ENCODE measurements at places on chromosomes 1 and 21.

DNA sequence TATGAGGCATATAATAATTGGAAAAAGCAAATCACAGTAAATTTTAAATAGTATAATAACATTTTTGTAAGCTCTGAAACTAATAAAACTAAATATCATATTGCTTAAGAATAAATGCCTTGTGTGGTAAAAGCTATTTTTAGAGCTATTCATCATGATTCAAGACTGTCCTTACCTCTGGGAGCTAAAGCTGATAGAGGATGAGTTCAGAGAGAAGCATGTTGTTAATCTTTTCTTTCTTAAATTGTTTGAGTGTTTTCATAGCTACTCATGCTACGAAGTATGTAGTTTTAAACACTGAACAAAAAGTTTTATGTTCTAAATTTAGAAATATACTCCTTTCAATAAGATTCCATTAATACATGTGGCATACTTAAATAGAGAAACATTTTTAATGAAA lies 30.5 kb downstream of the IFI16 start:
- DNase-seq, result no peak
- H3K4me3 ChIP-seq, result no peak overlapping the region
- H3K27ac ChIP-seq, result no peak overlapping the region
- H3K27me3 ChIP-seq, result no peaks in the 10 kb centered on the region
- H3K36me3 ChIP-seq, result peaks cover 77% of the 10 kb centered on the region
- peaks cover 43% of the 10 kb centered on the region for H3K4me1 ChIP-seq

GRCh38 chr1:7888248-7889081 lies 35.6 kb upstream of the UTS2 start:
- DNase-seq, result no peak
- H3K4me1 ChIP-seq, result no peaks in the 10 kb centered on the region
- peaks cover 30% of the 10 kb centered on the region for H3K27me3 ChIP-seq

GRCh38 chr1:5748286-5749225 lies 243.7 kb downstream of the NPHP4 start:
- no peaks in the 10 kb centered on the region for H3K36me3 ChIP-seq
- H3K27me3 ChIP-seq, result peaks cover 3% of the 10 kb centered on the region
- H3K4me1 ChIP-seq, result no peaks in the 10 kb centered on the region
- H3K27ac ChIP-seq, result no peak overlapping the region
- no peak overlapping the region for H3K4me3 ChIP-seq
- DNase-seq, result no peak

- peaks cover 2% of the 10 kb centered on the region for H3K36me3 ChIP-seq
- no peak overlapping the region for H3K27ac ChIP-seq
- no peak overlapping the region for H3K4me3 ChIP-seq
- H3K27me3 ChIP-seq, result no peaks in the 10 kb centered on the region
- no peak for DNase-seq
- peaks cover 25% of the 10 kb centered on the region for H3K4me1 ChIP-seq
Observed at GRCh38 chr1:183512450-183512849, 40.2 kb downstream of the SMG7 start.

- H3K4me3 ChIP-seq, result no peak overlapping the region
- H3K4me1 ChIP-seq, result no peaks in the 10 kb centered on the region
- H3K36me3 ChIP-seq, result no peaks in the 10 kb centered on the region
- no peak overlapping the region for H3K27ac ChIP-seq
Observed at GRCh38 chr1:241090798-241091197, 266.2 kb downstream of the RGS7 start.

DNA sequence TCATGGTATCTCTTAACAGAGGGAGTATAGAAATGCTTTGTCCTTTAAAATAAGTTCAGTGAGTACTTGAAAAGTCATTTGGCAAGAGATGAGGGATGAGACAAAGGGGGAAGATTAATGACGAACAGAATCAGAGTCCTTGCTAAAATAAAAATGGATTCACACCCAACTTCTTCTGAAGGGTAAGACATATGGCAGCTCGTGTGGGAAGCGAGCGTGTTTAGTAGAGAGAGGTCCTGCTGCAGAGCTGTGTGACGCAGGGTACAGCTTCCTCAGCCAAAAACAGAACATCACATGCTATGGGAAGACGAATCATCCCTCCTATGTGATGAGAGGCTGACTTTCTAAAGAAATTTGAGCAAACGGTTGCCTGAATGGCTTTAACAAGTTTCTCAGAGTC lies 158.5 kb upstream of the LMO4 start:
- no peak overlapping the region for H3K4me3 ChIP-seq
- H3K4me1 ChIP-seq, result no peaks in the 10 kb centered on the region
- peaks cover 39% of the 10 kb centered on the region for H3K27me3 ChIP-seq
- no peak for DNase-seq
- no peak overlapping the region for H3K27ac ChIP-seq

GRCh38 chr1:225250432-225250831 lies 177.4 kb downstream of the LBR start:
- peaks cover 4% of the 10 kb centered on the region for H3K27me3 ChIP-seq
- H3K36me3 ChIP-seq, result no peaks in the 10 kb centered on the region
- H3K27ac ChIP-seq, result no peak overlapping the region
- no peak overlapping the region for H3K4me3 ChIP-seq
- DNase-seq, result no peak
- H3K4me1 ChIP-seq, result no peaks in the 10 kb centered on the region

- DNase-seq, result peak; percentile 62
- no peak overlapping the region for H3K4me3 ChIP-seq
- H3K36me3 ChIP-seq, result peaks cover 11% of the 10 kb centered on the region
- peaks cover 28% of the 10 kb centered on the region for H3K4me1 ChIP-seq
Observed at GRCh38 chr1:227729881-227730629, 5.0 kb downstream of the JMJD4 start.

- H3K4me1 ChIP-seq, result peaks cover 45% of the 10 kb centered on the region
- H3K27me3 ChIP-seq, result peaks cover 2% of the 10 kb centered on the region
- H3K27ac ChIP-seq, result peak overlapping the region; percentile 96
- peak overlapping the region; percentile 92 for H3K4me3 ChIP-seq
- DNase-seq, result no peak
Observed at GRCh38 chr1:27322569-27323240, 742 bp downstream of the TMEM222 start.

DNA sequence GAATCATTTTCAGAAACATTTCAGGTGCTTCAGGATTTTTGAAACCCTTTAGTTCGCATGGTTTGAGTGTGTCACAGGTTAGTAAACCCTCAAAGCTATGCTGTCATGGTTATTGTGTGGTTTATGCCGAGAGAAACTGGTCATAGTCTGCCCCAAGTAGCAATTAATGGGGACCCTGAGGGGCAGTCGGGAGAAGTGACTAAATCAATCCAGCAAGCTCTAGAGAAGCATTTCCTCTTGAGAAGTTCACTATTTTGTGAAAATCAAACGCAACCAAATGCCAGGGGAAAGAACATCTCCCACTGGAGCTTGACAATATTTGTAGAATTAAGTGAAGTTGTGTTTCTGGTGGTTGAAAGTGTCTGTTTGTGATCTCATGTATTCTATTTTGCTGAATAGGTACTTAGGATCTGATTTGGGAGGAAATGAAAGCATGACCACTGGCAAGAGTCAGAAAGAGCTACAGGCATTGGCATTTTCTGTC lies 63.0 kb upstream of the BACH1 start:
- no peak overlapping the region for H3K4me3 ChIP-seq
- H3K36me3 ChIP-seq, result no peaks in the 10 kb centered on the region
- H3K27me3 ChIP-seq, result peaks cover 63% of the 10 kb centered on the region
- no peak for DNase-seq
- no peak overlapping the region for H3K27ac ChIP-seq

DNA sequence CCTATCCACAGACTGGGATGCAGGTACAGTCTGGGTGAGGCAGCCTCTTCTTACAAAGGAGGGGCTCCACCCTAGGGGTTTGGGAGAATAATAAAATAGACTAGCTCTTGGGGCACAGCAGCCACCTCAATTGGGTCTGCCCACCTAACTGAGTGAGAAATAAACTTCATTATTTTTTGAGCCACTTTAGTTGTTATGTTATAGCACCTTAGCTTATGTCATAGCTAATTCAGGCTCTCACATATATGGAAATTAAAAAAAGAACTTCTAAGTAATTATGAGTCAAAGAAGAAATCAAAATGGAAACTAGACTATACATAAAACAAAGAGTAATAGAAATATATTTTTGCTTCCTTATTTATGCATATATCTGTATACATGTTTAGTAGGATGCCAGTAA lies 318.5 kb upstream of the B3GALT2 start:
- H3K36me3 ChIP-seq, result peaks cover 11% of the 10 kb centered on the region
- H3K4me1 ChIP-seq, result peaks cover 3% of the 10 kb centered on the region
- no peak for DNase-seq

- no peaks in the 10 kb centered on the region for H3K36me3 ChIP-seq
- DNase-seq, result no peak
- H3K27ac ChIP-seq, result no peak overlapping the region
Observed at GRCh38 chr1:4674117-4674516, 19.7 kb downstream of the AJAP1 start.

DNA sequence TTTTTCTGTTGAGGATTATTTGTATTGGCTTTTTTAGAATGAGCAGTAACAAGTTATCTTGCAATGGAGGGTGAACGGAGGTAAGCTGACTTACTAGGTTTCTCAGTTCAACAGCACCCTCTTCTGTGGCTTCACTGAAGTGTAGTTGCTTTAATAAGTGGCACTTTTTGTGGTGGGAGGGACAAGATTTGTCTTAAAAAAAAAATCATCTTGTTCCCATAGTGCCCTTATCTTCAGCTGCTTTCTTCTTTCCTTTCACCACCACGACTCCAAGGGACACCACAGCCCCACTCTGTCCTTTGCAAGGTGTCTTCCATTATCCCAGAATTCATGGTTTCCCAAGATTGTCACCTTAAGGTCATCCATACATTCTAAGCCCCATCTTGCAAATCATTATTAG lies 92.9 kb downstream of the PIGK start:
- no peak overlapping the region for H3K4me3 ChIP-seq
- no peaks in the 10 kb centered on the region for H3K36me3 ChIP-seq
- no peak for DNase-seq
- no peak overlapping the region for H3K27ac ChIP-seq

DNA sequence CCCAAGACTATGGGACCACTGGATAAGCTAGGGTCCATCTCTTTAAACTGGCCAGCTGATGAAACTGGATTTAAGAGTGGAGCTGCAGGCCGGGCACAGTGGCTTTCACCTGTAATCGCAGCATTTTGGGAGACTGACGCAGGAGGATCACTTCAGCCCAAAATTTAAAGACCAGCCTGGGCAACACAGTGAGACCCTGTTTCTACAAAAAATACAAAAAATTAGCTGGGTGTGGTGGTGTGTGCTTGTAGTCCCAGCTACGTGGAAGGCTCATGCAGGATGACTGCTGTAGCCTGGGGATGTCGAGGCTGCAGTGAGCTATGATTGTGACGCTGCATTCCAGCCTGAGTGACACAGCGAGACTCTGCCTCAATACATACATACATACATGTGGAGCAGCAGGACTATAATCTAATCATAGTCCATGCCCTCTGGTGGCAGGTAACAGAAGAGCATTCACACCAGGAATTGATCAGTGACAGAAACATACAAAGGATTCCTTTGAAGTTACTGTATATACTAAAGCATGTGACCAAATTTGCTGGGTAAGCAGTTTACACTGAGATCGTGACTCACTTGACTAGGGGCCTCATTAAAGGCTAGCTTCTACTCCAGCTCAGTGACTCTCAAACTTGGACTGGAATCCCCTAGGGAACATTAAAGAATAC lies 101.5 kb upstream of the SLFNL1 start:
- no peak for DNase-seq
- H3K4me1 ChIP-seq, result no peaks in the 10 kb centered on the region
- H3K4me3 ChIP-seq, result no peak overlapping the region
- H3K36me3 ChIP-seq, result no peaks in the 10 kb centered on the region
- H3K27me3 ChIP-seq, result no peaks in the 10 kb centered on the region
- H3K27ac ChIP-seq, result no peak overlapping the region

GRCh38 chr1:114715952-114716303 lies 643 bp downstream of the NRAS start:
- peaks cover 60% of the 10 kb centered on the region for H3K36me3 ChIP-seq
- H3K4me3 ChIP-seq, result peak overlapping the region; percentile 98
- peaks cover 17% of the 10 kb centered on the region for H3K4me1 ChIP-seq
- H3K27ac ChIP-seq, result peak overlapping the region; percentile 96
- H3K27me3 ChIP-seq, result no peaks in the 10 kb centered on the region
- no peak for DNase-seq

GRCh38 chr1:199855580-199855979 lies 171.9 kb upstream of the NR5A2 start:
- H3K27ac ChIP-seq, result no peak overlapping the region
- DNase-seq, result no peak
- no peaks in the 10 kb centered on the region for H3K36me3 ChIP-seq
- no peak overlapping the region for H3K4me3 ChIP-seq
- peaks cover 1% of the 10 kb centered on the region for H3K4me1 ChIP-seq

DNA sequence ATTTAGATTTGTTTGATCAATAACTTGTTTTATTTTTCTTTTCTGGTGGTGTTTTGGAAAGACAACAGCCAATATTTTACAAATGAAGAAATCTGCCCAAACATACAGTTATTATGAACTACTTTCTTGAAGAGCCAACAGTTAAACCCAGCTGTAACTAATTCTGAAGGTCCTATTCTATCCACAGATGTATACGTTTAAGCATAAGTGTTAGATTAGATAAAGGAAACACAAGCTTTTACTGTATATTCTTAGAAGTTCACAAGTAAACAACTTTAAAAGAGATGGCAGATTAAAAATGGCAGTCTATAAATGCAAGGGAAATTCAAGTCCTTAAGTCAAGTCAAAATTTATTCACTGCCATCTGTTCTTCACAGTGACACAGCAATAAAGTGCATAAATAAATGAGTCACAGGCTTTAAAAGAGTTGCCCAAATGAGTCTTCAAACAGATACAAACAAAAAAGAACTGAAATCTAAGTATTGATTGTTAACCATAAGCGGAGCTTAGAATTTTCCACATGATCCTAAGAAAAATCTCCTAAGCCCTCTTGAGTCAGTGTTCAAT lies 49.9 kb upstream of the KCNH1 start:
- H3K27me3 ChIP-seq, result peaks cover 9% of the 10 kb centered on the region
- DNase-seq, result no peak
- H3K4me1 ChIP-seq, result no peaks in the 10 kb centered on the region
- no peak overlapping the region for H3K4me3 ChIP-seq
- no peaks in the 10 kb centered on the region for H3K36me3 ChIP-seq
- H3K27ac ChIP-seq, result no peak overlapping the region

GRCh38 chr1:68129536-68130250 lies 79.3 kb upstream of the DIRAS3 start:
- H3K4me1 ChIP-seq, result no peaks in the 10 kb centered on the region
- DNase-seq, result no peak

DNA sequence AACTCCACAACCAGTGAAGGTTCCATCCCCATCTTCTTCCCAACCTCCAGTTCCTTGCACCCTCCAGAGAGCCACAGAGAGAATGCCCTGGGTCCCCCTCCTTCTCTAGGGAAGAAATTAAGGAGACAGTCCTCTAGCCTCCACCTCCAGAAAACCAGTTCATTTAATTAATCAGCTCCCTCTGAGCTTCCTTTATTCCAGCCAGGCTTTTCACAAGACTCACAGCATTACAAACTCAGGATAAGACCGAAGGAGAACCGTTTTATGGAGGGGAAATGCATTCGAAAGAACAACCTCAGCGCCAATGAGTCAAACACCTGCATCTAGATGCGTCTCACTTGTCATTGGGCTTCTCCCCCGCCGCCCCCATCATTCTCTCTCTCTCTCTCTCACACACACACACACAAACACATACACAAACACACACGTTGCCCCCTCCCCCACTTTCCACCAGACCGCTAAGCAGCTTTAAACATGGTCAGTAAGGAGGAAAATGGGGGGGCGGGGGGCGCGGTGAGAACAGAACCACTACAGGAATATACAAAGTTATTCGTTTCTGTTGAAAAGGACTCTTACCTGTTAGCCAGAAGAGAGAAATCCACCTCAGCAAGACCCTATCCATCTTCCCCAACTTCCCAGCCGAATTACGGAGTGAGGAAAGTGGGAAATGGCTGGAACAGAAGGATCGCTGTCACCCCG lies 544 bp downstream of the ILDR2 start:
- H3K27me3 ChIP-seq, result peaks cover 44% of the 10 kb centered on the region
- DNase-seq, result peak; percentile 49
- H3K4me1 ChIP-seq, result peaks cover 41% of the 10 kb centered on the region
- peak overlapping the region; percentile 21 for H3K27ac ChIP-seq

Measured in activated CD8-positive, alpha-beta memory T cell treated with anti-CD3 and anti-CD28 coated beads, Interleukin-2, amount 10 ng/mL, durations not matched to agents 7 days and 5 days (primary cell).